ENCODE measurements at places on chromosomes 6 and 20. TPM values are rescaled to one million over a fixed set of nuclear protein-coding genes. Genes with fewer than 3 reads are reported as not detected.

ADGB gene
- 1.3 TPM for total RNA-seq

PRKN gene
- 2.1 TPM for total RNA-seq

SOX18 gene
- total RNA-seq = 40.3 TPM

PTPRT gene
- 2.9 TPM for total RNA-seq
